Hematopoietic multipotent progenitor cell treated with erythropoietin and hydrocortisone succinate and interleukin-3 and kit ligand, for 17 days (in vitro differentiated cells): ENCODE measurements at places on chromosomes 4 and X.

GRCh38 chrX:69616457-69617203 is 717 bp downstream of the EDA start:
- DNase-seq, result no peak

- DNase-seq, result no peak
These were observed 35.8 kb upstream of the PGRMC2 start for GRCh38 chr4:128323401-128323800.

DNA sequence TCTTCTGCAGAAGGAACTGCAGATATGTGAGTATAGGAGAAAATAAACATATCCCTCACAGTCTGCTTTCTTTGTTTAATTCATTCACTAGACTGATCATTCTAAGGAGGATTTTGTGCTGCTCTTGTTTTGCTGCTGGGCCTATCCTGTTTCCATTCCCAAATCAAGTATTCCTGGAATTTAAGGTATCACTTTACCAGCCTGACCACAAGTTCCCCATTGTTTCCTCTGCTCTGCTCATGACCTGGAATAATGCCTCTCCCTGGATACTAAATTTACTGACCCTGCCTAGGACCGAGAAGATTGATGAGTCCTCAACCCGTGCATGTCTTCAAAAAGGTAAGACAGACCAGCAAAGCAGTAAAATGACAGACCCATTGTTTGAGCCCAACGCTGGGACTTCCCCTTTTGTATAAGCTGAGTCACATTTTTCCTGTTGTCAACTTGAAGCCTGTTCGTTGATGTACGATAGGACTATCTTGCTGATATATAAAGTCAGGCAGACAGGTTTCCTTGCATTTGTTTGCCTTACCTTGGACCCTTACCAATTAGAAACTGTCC is 85.5 kb upstream of the TET2 start:
- DNase-seq, result no peak

GRCh38 chr4:21304540-21304887 is 604.3 kb downstream of the PACRGL start:
- DNase-seq, result no peak

DNA sequence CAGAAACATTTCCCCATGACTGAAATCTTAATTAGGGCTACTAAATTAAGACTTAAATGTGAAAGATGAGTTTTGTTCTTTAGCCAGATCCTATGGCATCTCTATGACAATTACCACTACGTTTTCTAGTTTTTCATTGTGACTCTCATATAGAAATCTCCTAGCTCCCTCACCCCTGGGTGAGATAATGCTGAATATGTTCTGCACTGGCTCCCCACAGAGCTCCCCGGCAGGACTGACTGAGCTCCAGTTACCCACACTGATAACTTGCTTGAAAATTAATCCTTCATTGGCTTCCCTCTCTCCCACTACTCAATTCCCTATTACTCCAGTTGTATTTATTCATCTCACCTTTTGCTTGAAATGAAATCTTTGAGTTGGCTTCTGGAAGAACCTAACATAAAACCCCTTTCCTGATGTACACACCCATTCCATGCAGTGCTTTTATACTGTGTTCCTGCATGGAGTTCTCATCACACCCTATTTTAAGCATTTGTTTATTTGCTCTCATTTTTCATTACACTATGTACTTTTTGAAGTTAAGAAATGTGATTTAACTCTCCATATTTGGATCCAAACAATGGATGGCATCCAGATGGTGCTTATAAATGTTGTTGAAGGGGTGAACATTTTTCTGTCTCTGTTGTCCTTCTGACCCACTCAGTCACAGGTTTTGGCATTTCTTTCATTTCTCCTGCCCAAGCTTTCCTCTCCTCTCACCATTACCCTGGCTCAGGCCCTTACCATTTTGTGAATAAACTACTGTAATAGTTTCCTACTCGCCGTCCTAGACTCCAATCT is 623.4 kb downstream of the SPRY1 start:
- no peak for DNase-seq

GRCh38 chr4:9969526-9970398 is 51.5 kb downstream of the SLC2A9 start:
- DNase-seq, result no peak

- DNase-seq, result no peak
These were observed 70.0 kb downstream of the PCDH7 start for GRCh38 chr4:30790123-30790522.

- DNase-seq, result no peak
These were observed 435.7 kb upstream of the FMR1 start for GRCh38 chrX:147476008-147476407.

- DNase-seq, result no peak
These were observed 11.3 kb downstream of the TMEM255A start for GRCh38 chrX:120299928-120300327.

- peak; percentile 60 for DNase-seq
These were observed 61.2 kb downstream of the FHDC1 start for GRCh38 chr4:152997288-152997687.

DNA sequence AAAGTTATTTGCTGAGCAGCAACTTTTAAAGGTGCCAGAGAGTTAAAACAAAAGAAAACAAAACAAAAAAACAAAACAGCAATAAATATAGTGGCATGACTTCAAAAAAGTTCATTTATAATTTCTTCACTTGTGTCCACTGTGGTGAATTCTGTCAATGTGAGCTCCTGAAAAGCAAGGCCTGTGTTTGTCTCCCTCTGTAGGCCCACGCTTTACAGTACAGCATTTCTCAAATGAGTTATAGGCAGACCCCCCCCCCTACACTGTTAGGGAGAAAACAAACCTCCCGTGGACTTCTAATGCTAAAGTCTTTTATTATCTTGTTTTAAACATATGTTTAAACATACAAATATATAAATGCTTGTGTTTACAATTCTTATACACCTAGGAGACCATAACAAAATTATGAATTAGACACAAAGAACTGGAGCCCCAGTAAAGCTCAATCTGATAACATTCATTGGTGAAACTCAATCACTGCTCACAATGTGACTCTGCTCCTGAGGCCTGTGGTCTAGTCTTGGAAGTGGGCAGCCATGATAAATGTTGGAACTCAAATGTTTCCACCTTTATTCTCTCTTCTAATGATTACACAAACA is 47.0 kb upstream of the SCOC start:
- DNase-seq, result no peak

GRCh38 chr4:54657185-54657550 is 589 bp upstream of the KIT start:
- no peak for DNase-seq

- DNase-seq, result no peak
These were observed 39.6 kb downstream of the GSTCD start for GRCh38 chr4:105748222-105748621.

DNA sequence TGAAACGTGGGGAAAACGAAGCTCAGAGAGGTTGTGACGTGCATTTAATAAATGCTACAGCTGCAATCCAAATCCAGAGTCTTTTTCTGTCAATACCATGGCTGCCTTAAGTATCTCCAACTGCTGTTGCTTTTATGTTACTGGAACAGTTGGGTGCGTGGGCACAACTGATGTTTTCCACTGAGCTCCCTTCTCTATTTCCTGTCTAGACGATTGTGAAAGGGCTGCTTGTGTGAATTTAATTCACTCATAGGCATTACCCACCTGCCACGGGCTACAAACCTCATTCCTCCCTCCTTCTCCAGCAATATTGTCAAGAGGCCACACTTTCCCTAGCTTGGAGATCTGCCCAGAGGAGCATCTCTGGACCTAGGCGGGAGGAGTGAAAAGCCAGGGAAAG is 526.0 kb downstream of the MID1IP1 start:
- DNase-seq, result no peak

DNA sequence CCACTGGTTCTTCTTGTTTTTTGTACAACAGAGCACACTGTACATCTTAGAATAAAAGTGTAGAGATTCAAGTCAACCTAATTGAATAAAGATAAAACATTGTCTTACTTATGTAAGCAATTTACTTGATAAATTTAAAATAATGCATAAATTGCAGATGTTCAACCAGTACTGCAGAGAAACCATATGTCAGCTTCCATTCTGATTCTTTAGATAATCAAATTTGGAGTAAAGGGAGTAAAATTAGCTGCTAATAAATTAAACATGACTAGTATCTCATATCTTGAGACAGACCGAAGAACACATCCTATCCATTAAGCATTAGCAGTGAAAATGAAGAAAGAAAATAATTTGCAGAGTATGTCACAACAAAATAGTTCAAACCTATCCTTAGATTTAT is 261.2 kb downstream of the GASK1B start:
- no peak for DNase-seq

GRCh38 chr4:108377021-108377420 is 208.3 kb upstream of the LEF1 start:
- DNase-seq, result no peak

GRCh38 chrX:10981506-10981905 is 129.6 kb upstream of the HCCS start:
- DNase-seq, result no peak

DNA sequence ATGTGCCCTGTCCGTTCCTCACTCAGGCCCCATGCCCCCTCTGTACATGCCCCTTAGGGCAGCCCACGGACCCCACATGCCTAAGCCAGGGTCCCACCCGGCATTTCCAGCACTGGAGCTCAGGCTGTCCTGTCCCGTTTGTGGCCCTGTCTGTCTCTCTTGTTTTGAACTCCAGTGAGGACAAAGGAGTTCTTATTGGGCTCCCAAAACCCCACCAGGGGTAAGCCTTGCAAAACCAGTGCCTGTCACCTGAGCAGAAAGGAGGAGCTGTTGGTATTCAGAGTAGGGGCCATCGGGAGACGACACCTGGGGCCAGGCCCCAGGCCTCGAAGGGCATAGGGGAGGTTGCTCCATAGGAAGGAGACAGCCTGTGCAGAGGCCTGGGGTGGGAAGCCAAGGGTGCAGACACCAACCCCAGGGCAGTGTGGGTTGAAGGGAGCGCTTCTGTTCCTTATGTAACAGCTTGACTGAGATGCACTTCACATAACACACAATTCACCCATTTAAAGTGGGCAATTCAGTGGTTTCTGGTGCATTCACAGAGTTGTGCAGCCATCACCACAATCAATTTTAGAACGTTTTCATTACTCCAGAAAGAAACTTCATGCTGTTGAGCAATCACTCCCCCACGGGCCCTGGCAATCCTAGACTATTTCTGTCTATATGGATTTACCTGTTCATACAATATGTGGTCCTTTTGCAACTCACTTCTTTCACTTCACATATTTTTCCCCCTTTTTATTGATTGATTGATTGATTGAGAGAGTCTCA is 31.7 kb downstream of the MAN2B2 start:
- no peak for DNase-seq

- peak; percentile 66 for DNase-seq
These were observed at the start of gene LRBA for GRCh38 chr4:151014521-151015458. TSS of gene LRBA (minus strand) at chr4:151015284. CDS start at chr4:151014642, 642 bp downstream.

DNA sequence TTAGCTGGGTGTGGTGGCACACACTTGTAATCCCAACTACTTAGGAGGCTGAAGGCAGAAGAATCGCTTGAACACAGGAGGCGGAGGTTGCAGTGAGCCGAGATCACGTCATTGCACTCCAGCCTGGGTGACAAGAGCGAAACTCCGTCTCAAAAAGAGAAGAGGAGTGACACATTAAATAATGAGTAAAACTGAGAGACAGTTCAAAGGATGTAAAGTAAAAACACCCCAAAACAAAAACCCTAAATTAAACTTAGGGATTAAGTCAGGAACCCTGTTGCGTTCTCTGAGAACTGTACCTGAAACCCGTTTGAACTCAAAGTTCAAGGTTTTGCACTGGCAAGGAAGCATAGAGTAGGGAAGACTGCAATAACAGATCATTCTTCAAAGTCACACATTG is 141.7 kb downstream of the BRWD3 start:
- no peak for DNase-seq

- DNase-seq, result no peak
These were observed 41.1 kb upstream of the ACSL4 start for GRCh38 chrX:109774136-109774535.

GRCh38 chr4:59553063-59553720 is 1646.9 kb upstream of the ADGRL3 start:
- DNase-seq, result no peak

- DNase-seq, result no peak
These were observed 159.9 kb downstream of the SCFD2 start for GRCh38 chr4:53205970-53206369.

GRCh38 chr4:168321006-168321405 is 2.5 kb upstream of the DDX60 start:
- DNase-seq, result no peak

GRCh38 chr4:85676850-85677590 is 202.1 kb downstream of the ARHGAP24 start:
- DNase-seq, result no peak

- DNase-seq, result peak; percentile 59
These were observed 12.4 kb downstream of the YIPF6 start for GRCh38 chrX:68511255-68511654.

DNA sequence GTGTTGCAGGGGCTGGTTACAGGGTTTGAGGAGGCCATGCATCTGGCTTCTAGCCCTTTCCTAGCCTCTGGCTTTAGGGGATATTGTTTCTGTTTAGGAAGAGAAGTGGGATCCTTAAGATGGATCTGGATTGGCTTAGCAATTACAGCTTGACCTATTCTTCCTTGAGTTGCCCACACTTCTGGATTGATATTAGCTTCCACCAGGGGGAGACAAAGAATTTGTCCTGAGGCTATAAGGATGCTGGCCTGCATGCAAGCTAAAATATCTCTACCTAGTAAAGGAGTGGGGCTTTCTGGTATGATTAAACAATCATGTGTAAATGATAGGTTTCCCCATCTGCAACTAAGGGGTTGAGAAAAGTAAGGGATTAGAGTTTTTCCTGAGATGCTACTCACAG is 117.2 kb downstream of the TEX13C start:
- DNase-seq, result no peak

DNA sequence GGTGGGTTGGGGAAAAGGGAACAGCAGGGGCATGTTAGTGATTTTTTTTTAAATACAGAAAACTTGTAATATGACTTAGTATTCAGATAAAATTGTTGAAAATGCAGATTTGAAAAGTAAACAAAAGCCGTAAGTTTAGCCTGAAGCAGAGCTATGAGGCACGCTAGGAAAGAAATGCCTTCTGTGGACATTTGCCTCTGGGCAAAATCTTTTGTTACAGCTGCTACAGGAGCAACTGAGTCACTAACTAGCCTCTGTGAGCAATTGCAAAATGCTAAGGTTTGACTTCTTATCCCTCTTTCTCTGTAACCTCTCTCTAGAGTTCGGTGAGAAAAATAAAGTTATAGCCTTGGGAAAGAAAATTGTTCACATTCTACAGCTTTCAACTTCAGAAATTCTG is 350.0 kb downstream of the SLC7A11 start:
- DNase-seq, result no peak

- DNase-seq, result peak; percentile 65
These were observed 343.5 kb downstream of the RAPGEF2 start for GRCh38 chr4:159446266-159446976.

DNA sequence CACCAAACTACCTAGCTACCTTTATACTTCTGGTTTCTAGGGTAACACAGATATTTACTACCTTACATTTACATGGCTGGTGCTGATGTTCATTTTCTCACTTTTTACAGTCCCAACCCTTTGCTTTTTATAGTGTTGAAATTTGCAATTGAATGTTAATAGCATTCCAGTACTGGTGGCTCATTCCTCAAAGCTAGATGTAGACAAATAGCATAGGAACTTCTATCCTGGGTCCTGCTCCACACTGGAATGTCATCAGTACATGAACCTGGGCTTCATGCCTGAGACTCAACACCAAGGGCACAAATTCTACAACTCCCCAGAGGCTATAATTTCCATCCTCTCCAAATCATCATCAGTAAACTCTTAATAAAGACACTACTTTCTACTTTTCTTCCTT is 10.3 kb upstream of the TRMT2B start:
- DNase-seq, result no peak

- no peak for DNase-seq
These were observed 42.9 kb downstream of the USP26 start for GRCh38 chrX:133053861-133054598.

GRCh38 chr4:184784628-184785257 is 41.0 kb downstream of the ACSL1 start:
- DNase-seq, result no peak
